ENCODE measurements at places on chromosomes 2 and 18.

DNA sequence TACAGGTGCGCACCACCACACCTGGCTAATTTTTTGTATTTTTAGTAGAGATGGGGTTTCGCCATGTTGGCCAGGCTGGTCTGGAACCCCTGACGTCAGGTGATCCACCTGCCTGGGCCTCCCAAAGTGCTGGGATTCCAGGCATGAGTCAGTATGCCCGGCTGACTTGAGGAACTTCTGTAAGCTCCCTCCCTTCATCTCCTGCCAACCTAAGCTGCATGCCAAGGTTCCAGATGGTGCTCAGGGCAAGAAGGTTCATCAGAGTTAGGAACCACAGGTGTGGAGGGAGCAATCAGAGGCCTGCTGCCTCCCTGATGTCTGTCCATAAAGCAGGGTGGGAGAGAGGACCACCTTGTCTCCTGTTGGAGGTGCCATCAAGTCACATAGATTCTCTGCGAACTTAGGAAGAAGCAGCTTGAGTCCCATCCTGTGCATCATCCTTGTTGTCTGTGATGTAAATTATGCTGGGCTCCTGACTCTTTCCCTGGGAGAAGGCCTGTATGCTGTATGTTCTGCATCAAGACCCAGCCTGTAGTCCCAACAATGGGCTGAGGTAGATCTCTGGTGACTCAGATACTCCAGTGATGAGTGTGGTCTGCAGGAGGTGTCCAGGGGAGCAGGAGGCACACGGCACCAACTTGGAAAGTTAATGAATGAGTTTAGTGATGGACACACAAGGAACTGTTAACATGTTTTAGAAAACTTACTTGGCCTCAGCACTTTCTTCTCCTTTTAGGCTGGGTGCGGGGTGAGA lies 53.1 kb downstream of the TMEM17 start:
- no peak for DNase-seq

- DNase-seq = no peak
Observed at GRCh38 chr18:56903686-56904085, 243.2 kb upstream of the BOD1L2 start.

- DNase-seq = no peak
Observed at GRCh38 chr2:20670315-20671035, 3.5 kb downstream of the GDF7 start.

DNA sequence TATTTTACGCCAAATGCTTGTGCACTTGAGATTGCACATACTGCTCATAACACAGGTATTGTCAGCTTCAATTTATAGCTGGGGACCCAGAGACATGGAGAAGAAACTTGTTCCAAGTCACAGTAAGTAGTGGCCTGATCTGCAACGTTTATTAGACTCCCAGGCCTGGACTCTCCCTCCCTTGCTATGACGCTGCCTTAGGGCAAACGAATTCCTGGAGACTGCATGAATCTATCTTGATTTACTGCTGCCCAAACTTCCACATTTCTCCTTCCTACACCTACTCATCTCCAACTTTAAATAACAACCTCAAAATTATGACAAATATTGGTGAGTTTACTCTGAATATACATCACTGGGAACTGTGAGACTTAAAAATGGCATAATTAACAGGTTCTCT lies 145.1 kb upstream of the CCDC195 start:
- no peak for DNase-seq

DNA sequence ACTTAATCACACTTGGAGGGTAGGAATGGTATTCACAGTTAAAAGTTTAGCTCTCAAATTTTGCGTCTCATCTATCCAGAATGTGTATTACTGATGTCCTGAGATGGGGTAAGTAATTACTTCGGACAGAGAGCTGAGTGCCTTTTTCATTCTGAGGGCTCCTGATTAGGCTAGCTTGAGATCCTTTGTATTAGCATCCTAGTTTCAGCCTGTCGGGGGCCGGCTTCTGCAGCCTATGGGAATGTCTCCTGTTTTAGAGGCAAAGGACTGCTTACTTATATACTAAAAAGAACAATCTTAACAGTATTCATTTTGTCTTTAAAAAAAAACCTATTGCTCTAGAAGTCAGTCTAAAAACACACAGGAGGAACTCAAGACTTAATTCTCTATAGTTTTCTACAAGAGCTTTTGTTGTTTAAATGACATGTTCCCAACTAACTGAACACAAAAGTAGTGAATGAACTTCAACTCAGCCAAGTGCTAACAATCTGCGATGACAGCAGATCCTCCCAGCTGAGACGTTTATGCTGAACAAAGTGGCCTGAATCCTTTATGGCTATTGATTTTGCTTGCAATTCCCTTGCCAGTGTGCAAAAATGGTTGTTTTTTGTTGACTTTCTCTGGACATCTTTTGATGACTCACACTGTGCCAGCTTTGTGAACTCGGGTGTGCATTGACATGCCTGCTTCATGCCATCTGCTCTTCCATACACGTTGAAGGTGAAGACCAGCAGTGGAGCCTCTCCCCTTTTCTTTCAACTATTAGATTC lies 118.7 kb downstream of the LYPD6B start:
- DNase-seq = no peak

DNA sequence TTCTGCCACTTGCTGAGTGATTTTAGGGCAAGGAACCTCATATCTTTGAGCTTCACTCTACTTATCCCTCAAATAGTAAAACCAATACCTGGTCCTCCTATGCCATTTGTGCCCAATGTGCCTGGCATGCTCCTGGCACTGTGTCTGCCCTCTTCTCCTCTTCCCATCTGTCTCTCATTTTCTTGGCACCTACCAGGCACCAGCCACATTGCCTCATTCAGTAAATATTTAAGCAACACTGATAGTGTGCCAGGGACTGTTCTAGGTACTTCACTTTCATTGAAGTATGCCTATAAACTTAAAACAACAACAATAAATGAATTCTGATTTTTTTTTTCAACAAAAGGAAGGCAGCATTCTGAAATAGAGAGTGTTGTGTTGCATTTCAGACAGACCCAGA lies 15.1 kb upstream of the BOD1L2 start:
- no peak for DNase-seq

DNA sequence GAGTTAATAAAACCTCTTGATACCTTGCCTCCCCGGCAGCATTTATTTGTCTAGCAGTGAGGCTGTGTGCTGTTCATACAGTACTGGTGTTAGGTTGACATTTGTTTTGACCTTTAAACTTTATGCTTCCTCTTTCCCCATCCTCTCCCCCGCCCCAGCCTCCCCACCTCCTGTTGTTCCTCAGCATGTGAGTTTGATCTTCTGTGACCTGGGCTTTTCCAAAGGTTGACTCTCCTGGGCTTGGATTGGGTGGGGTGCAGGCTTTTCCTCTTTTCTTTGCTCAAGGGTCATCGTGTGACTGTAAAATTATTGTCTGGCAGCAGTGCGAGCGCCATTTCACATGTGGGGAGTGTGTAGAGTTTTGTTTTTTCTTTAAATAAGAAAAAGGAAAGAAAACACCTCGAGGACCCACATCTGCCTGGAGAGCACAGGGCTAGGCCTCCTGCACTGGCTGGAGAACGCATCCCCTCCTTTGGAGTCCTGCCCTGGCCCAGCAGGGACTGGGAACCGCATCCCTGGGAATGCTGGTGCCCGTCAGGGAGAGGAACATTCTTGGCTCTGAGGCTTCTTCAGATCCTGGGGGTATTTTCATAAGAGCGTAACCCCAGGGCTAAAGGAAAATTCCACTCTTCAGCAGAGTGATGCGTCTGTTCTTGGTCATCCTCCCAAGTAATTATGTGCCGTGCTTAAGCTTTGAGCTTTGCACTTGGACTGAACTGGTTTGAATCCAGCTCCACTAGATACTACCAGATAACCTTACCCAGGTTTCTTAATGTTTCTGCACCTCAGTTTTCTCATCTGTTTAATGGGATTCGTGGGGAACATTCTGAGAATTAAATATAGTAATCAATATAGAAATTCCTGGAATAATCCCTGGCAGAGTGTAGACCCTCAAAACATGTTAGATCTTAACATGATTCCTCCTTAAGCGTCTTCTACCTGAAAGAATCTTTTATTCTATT lies 91.5 kb downstream of the SETBP1 start:
- DNase-seq = no peak

- DNase-seq = no peak
Observed at GRCh38 chr2:56185101-56185581, 1.4 kb downstream of the CCDC85A start.

GRCh38 chr2:46385786-46386577 lies 88.8 kb downstream of the EPAS1 start:
- no peak for DNase-seq

DNA sequence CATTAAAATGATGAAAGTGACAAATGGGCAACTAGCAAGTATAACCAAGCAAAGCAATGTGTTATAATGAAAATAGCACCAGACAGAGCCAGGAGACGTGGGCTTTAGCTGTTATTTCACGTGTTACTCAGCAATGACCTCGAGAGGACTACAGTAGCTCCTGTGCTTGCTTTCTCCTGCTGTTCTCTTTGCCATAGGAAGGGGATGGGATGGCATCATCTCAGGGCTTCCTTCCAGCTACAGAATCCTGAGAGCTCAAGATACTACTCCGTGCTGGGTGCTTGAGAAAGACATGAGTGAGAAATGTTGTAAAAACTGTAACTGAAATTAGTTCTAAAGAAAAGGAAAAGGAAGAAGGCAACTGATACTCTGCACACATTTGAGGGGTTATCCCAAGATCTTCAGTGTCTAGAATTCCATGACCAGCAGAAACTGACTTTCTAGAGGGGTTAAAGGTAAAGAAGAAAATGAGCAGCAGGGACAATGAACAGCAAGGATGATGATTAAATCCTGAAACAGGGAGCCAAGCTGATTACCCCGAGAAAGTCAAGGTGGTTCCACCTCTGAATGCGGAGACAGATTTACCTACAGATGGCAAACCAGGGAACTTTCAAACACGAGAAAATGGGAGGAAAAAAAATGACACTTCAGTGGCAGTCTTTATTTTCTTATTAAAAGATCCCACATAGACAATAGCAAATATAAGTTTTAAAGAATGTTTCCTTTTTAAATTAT lies 33.4 kb downstream of the GAREM1 start:
- DNase-seq = no peak

GRCh38 chr2:197875763-197876162 lies 71.4 kb downstream of the PLCL1 start:
- DNase-seq = no peak

DNA sequence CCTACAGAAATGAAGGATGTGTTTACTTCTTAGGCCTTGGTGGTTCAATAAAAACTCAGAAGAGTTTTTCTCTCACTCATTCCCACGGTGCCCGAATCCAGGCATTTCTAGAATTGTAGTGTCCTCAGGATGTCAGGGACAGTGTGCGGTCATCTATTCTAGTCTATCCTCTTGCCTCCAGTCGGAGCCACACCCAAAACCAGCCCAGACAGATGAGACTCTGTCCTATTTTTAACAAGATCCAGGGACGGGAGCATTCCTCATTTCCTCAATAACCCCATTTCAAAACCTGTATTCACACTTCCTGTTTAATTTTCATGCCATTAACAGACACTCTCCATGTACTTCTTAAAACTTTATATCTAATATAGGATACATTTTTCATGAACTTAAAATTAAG lies 11.6 kb upstream of the RBMS1 start:
- no peak for DNase-seq

- DNase-seq = no peak
Observed at GRCh38 chr2:24538720-24539119, 47.7 kb downstream of the NCOA1 start.

GRCh38 chr2:239729681-239730566 lies 295.2 kb downstream of the NDUFA10 start:
- DNase-seq = no peak

- no peak for DNase-seq
Observed at GRCh38 chr2:158339513-158339912, 117.0 kb downstream of the CCDC148 start.

- no peak for DNase-seq
Observed at GRCh38 chr2:178479275-178479616, 846 bp upstream of the FKBP7 start.

DNA sequence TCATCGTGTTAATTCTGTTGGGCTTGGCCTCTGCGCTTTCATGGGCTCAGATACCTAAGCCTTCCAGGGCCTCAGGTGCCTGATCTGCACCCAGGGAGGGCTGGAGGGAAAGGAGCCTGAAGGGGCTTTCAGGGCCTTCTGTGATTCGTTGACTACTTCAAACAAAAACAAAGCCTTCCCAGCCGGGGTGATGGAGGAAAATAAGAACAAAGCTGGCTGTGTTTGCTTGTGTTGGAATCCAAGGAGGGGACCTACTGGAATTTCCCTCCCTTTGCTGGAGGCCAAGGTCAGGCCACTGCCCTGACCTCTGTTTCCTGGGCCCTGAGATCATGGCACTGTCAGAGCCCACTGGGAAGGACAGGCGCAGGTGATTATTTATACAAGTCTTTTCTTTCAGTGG lies 135.3 kb downstream of the KLHL29 start:
- DNase-seq = no peak

DNA sequence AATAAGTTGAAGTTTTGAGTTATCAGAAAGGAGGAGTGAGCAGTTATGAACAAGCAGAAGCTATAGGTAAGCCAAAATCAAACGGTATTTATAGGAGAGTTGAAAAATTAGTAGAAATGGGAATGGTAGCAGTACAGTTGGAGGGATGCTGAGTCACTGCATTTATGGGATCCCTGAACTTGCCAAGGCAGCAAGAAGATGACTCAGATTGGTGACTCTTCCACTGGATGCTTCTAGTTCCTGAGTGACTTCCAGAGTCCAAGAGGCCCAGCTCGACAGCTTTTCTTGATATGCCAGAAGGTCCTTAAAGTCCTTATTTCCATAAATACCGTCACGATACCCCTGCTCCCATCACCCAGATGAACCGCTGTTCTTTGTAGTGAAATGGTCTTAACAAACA lies 31.1 kb upstream of the ACTR3 start:
- no peak for DNase-seq

DNA sequence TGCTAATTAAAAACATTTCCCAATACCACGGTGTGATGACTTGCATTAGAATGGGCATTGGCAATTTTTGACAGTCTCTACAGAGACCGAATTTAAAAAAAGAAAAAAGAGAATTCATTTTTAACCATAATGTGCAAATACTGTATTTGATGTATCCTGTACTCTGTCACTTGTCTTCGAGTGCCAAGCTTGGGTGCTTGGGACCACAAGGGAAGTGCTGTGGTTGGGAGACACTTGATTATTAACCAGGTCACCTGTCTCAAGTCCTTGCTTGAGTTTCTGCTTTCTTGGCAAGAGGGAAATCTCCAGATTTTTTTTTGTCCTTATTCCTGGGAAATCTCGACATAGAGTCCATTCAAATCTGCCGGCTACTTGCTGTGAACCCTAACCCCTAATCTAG lies 209.0 kb downstream of the MC4R start:
- no peak for DNase-seq

GRCh38 chr18:65221736-65222135 lies 529.1 kb upstream of the CDH7 start:
- DNase-seq = no peak

DNA sequence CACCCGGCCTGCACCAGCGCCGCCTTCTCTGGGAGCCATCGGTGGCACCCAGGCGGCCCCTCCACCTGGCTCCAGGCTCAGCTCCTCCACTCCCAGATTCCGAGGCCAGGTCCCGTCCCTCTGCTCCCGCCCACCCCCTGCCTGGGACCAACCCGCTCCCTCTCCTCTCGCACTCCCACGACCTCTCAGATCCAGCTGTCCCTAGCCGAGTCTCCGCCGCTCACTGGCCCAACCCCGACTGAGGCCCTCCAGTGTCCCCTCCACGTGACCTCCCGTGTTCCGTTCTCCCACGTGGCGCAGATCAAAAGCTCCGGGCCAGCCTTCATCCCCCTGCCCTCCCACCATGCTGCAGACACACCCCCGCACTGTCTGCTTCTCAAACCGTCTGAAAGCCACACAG lies 14.4 kb upstream of the SALL3 start:
- DNase-seq = no peak

Data from GF-D8 (cell line).